ENCODE measurements at places on chromosomes 2 and 18.

DNA sequence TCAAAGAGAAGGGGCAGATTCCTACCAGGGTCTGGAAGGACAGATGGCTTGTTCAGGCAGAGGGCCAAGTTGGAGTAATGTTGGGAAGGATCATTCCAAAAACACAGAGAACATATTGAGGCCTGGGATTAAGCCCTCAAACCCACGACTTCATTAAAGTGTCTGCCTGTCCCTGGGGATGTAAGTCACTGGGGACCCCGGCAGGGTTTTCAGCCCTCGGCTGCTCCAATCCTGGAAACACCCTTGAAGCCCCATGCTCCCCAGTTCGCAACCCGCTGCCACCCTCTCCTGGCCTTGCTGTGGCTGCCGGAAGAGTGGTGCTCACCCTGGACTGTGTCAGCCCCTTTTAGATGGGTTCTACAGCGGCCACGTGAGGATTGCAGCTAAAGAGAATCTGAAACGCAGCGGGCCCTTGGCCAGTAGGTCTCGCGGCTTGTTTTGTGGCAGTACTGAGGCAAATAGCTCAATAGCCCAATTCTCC is 79.9 kb downstream of the EPAS1 start:
- DNase-seq = no peak

GRCh38 chr2:239013678-239013976 is 165.7 kb downstream of the TWIST2 start:
- DNase-seq = no peak

DNA sequence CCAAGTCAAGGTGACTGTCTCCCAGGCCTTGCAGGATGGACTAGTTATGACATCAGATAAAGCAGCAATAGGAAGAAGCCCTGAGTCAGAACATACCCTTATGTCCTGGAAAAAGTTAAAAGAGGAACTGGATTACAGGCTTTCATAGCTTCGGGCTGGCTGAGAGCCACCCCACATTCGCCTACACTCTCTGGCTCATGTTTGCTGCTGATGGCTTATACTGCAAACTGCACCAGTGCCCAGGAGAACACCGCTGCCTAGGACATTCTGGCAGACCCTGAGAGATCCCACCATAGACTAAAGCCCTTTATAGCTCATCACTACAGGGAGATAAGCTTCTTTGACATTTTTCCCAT is 20.3 kb downstream of the SLC8A1 start:
- DNase-seq = no peak

- no peak for DNase-seq
These were observed 138.3 kb downstream of the FAM124B start for GRCh38 chr2:224263571-224264043.

DNA sequence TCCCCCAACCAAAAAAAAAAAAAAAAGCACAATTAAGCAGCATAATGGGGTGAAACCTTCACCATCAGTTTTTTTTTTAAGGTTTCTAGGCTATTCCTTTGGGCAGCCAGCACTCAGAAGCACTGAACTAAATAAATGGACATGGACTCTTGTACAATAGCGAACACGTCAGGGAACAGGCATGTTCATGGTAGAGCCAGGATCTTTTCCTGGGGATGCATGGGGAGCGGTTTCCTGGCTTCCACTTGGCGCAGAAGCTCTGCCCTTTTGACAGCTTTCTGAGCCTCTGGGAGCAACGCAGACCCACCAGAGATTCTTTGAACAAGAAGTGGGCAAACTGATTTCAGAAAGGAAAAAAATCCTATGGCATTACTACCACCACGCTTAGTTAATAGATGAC is 35.0 kb downstream of the ALPK2 start:
- DNase-seq = no peak

- no peak for DNase-seq
These were observed 213.4 kb downstream of the TMEM163 start for GRCh38 chr2:134505446-134505845.

GRCh38 chr18:55163550-55163949 is 204.3 kb upstream of the CCDC68 start:
- DNase-seq = no peak

DNA sequence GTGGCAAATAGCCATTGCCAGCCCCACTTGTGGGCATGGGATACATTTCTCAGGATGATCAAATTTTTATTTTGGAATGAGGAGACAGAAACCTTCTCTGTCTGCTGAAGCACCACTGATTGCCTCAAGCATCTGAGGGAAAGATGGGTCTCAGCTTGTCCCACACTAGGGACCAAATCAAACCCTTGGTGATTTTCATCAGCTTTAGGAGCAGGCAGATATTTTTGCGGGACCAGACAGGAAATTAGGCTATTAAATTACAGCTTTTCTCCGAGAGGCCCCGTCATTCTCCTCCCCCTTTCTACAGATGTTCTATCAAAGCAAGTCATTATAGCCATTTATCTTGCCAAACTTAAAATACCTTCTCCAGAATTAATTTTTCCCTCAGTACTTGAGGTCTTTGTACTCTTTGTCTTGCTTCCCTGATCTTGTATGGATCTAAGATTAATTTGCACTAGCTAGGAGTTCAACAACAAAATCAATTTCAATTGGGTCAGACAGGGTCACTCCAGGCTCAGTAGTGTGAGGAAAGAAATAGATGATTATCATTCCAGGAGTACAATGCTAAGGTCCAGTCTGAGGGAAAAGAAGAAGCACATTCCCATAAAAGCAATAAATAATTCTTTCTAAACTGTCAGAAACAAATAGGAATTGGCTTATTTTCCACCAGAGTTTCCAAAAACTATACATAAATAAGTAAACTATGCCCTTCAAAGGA is 818.1 kb upstream of the SOX11 start:
- no peak for DNase-seq

- DNase-seq = no peak
These were observed 96.8 kb upstream of the ARL4C start for GRCh38 chr2:234593636-234594035.

- DNase-seq = no peak
These were observed 18.7 kb upstream of the IHH start for GRCh38 chr2:219079417-219079816.
